ENCODE measurements at places on chromosomes 5 and 9.

- no peaks in the 10 kb centered on the region for H3K4me1 ChIP-seq
- no peak overlapping the region for H3K4me3 ChIP-seq
- DNase-seq = no peak
- no peak overlapping the region for H3K27ac ChIP-seq
- H3K27me3 ChIP-seq = no peaks in the 10 kb centered on the region
Measured at GRCh38 chr5:174514983-174515394, 209.4 kb upstream of the MSX2 start.

GRCh38 chr5:57887851-57888621 is 405.4 kb upstream of the ACTBL2 start:
- H3K4me1 ChIP-seq = no peaks in the 10 kb centered on the region
- H3K4me3 ChIP-seq = no peak overlapping the region

DNA sequence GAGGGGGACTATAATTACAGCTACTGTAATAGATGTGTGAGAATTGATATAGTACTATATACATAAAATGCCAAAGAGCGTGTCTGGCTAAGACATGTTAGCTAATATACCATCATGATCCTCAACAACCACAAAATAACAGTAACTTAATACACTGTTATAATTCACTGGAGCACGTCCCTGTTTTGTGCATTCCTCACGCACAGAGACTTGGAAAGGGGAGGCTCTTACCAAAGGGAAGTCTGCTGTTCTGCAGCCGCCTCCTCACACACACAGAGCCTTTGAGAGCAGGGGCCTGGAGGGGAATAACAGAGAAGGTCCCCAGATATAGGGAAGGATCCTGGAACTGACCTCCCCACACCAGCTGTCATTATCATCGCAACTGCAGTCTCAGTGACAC is 97.3 kb downstream of the ANKRD18A start:
- H3K4me1 ChIP-seq = no peaks in the 10 kb centered on the region
- no peak for DNase-seq
- no peak overlapping the region for H3K27ac ChIP-seq
- H3K36me3 ChIP-seq = no peaks in the 10 kb centered on the region

DNA sequence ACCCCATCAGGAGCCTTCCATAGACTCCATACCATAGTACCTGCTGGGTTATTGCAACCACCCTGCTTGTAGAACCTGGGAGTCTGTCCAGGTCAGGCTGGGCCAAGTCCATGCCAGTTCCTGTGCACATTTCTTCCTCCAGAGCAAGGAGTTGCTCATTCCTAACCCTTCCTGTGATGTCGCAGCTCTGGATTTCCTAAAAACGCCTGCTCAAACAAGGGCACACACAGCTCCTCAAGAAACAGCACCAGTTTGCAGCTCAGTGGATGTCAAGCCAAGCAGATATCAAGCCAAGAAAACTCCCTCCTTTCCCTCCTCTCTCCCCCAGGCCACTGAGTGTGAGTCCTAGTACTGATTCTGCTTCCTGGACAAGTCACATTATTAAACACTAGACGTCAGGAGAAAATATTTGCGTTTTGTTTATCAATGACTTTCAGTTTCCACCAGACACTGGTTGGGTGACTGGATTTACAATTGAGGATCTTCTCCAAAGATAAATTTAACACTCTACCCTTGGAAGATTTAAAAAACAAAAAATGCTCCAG is 59.6 kb downstream of the SLC1A1 start:
- H3K4me3 ChIP-seq = no peak overlapping the region
- H3K27me3 ChIP-seq = no peaks in the 10 kb centered on the region
- H3K36me3 ChIP-seq = no peaks in the 10 kb centered on the region

DNA sequence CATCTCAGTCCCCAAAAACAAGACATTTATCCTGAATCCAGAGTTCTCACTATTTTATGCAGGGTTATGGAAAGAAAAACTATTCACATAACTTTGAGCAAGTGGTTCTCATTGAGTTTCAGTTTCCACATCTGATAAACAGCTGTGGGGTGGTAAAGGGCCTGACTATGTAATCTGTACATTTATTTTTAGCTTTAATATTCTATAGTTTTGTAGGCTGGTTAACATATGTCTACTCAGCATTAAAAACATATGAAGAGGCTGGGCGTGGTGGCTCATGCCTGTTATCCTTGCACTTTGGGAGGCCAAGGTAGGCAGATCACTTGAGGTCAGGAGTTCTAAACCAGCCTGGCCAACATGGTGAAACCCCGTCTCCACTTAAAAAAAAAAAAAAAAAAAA is 301.5 kb upstream of the CCNG1 start:
- DNase-seq = no peak
- no peak overlapping the region for H3K27ac ChIP-seq

DNA sequence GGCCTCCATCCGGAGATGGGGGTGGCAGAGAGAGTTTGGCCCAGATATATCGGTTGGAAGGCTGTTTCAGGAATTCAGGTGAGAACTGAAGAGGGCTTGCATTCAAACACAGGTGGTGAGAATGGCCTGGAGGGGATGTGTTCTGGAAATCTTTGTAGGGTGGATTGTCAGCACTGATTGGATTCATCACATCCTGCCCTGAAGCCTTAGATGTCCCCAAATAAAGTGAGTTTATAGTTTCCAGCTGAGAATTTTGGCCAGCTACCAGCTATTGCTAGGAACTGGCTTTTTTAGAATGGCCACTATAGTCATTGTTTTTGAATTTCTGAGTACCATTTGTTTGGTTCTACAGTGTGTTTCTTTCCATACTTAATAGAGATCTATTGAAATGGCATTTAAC is 46.1 kb upstream of the ANKH start:
- no peak overlapping the region for H3K27ac ChIP-seq
- H3K4me3 ChIP-seq = no peak overlapping the region
- peaks cover 2% of the 10 kb centered on the region for H3K4me1 ChIP-seq
- no peaks in the 10 kb centered on the region for H3K27me3 ChIP-seq

DNA sequence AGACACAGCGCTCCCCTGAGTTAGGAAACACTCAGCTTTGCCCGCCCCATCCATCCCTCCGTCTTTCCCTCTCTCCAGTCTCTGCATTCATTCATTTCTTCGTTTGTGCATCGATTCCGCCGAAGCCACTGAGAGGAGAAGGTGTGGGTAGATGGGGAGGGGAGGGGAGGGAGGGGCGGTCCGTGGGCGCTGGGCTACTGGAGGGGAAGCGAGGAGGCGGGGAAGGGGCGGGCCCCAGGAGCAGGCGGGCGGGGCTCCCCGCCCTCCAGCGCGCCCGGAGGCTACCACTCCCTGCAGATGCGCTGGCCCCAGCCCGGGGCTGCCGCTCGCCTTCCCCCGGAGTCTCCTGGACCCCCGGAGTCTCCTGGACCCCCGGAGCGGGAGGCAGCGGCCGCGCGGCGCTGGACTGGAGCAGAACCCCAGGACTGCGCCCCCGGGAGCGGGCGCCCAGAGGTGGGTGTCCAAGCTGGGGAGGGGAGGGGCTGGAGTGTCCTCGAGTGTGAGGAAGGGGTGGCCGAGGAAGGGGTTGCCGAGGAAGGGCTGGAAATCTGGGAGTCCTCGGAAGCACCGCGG is 159.5 kb downstream of the C9orf152 start:
- H3K27me3 ChIP-seq = peaks cover 4% of the 10 kb centered on the region
- peak overlapping the region; percentile 81 for H3K4me3 ChIP-seq
- H3K27ac ChIP-seq = peak overlapping the region; percentile 83
- DNase-seq = peak; percentile 86
- peaks cover 43% of the 10 kb centered on the region for H3K4me1 ChIP-seq

- H3K27me3 ChIP-seq = no peaks in the 10 kb centered on the region
- no peak overlapping the region for H3K4me3 ChIP-seq
- H3K36me3 ChIP-seq = peaks cover 29% of the 10 kb centered on the region
- H3K27ac ChIP-seq = peak overlapping the region; percentile 80
- peak; percentile 83 for DNase-seq
Measured at GRCh38 chr5:67209141-67209771, 12.7 kb upstream of the CD180 start.
